ENCODE measurements at places on chromosomes 2 and 18.

DNA sequence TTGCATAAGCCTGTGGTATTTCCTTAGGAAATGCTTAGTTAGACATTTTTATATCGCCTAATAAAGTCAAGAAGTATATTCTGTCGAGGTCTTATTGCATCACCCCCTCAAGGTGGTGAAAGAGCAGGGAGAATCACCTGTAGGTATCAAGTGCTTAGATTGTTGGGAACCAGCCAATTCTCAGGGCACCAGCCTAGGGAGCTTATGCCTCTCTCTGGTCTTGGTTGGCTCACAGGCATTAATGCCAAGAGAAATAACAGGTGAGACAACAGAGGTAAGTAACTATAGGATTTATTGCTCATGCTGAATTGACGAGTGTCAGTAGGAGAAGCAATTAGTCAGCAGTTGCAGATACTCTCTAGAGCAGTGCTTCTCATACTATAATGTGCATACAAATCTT, 663.3 kb upstream of the ZNF804A start:
- no peak for DNase-seq

DNA sequence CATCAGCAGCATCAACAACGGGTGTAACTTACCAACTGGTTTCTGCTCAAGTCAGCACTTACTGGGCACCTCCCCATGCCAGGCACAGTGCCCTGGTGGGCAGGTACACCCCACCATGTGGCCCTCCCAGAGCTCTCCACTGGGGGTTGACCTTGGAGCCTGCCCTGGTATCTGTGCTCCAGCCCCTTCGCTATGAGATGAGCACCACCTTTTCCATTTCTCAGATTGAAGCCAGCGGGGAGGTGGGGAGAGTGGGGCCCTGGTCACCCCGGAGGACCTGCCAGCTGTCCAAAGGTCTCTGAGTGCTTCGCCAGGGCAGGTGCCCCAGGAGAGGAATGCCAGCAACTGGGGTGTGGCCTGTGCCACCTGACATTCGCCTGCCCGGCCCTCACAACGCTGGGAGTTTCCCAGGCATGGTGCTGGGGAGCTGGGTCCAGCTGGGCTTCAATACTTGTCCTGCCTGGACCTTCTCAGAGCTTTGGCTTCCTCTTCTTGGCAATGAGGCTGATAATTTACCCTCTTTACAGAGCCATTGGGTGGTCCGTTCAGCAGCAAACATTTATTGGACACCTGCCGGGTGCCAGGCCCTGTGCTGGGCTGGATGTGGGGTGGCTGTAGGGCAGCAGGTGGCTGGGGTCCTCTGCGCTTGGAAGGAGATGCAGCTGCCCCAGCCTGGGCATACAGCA, 5.9 kb upstream of the ZAP70 start:
- DNase-seq: no peak

DNA sequence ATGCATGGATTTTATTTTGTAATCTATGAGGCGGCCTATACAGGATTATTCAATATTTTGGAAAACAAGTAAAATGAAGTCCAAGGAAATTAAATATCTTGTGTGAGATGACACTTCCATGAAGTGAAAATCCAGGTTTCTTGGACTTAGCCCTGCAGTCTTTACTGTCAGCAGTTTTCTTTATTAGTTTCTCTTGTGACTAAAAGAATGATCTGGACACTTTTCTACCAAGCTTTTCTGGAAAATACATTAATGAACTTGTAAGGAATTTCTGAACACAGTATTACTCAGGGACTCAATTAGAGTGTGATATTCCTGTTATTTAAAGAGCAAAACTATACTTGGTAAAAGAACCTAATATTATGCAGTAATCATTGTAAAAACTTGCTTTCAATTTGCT, 610.4 kb upstream of the SLC8A1 start:
- DNase-seq: no peak

DNA sequence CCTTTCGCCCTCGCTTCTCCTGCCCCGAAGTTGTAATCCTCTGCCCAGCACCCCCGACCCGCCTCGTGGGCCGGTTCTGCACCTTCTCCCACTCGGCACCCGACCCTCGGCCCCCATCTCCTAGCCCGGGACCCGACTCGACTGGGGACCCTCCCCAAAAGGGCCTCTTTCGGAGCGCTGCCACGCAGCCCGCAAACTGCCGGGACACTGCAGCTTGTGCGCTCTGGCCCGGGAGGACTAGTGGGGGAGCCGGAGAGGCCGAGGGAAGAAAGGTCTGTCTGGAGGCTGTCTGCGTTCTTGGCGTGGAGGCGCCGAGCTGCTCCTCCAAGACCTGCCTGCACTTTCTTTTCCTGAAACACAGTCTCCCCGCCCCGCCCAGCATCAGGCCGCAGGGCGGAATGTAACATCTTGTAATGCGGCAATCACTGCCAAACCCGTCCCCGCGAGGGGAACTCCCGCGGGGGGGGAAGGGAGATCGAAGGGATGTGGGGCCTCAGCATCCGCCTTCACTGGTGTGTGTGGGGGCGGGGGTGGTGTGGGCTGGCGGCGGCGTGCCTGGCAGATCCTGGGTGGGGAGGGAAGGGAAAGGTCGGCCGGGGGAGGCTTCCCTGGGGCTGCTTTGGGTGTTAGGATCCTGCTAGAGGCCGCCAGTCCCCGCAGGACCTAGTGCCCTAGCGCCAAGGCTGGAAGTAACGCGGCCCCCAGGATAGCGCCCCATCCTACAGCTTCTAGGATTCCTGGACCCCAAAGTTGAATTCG, 7.4 kb downstream of the DLX2 start:
- peak; percentile 55 for DNase-seq

GRCh38 chr2:64414736-64415435, 39.1 kb upstream of the LGALSL start:
- no peak for DNase-seq
